ENCODE measurements at places on chromosomes 12 and 14. TPM values are rescaled to one million over a fixed set of nuclear protein-coding genes. Genes with fewer than 3 reads are reported as not detected.

Gene INHBC
- total RNA-seq = not detected

Gene NANOG
- 0.52 TPM for total RNA-seq

Gene CCDC38
- not detected for total RNA-seq

Gene KRT8
- 1.6 TPM for total RNA-seq
